ENCODE measurements at places on chromosomes 12 and 14.

- DNase-seq = no peak
Observed at GRCh38 chr12:56661979-56662638, 16.3 kb upstream of the ATP5F1B start.

DNA sequence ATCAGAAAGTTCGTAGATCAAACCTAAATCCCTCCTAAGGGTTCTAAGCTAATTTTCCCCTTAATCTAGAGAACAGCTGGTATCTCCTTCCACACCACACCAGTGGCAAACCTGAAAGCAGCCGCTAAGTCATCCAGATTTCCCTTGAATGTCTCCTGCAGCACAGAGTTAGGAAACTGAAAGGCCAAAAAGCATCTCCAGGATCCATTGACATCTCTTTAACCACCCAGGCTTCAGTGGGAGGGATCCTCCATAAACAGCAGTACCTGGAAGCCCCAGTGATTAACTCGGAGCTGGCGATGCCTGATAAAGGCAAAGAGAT, 47.6 kb downstream of the CRACR2A start:
- DNase-seq = no peak

DNA sequence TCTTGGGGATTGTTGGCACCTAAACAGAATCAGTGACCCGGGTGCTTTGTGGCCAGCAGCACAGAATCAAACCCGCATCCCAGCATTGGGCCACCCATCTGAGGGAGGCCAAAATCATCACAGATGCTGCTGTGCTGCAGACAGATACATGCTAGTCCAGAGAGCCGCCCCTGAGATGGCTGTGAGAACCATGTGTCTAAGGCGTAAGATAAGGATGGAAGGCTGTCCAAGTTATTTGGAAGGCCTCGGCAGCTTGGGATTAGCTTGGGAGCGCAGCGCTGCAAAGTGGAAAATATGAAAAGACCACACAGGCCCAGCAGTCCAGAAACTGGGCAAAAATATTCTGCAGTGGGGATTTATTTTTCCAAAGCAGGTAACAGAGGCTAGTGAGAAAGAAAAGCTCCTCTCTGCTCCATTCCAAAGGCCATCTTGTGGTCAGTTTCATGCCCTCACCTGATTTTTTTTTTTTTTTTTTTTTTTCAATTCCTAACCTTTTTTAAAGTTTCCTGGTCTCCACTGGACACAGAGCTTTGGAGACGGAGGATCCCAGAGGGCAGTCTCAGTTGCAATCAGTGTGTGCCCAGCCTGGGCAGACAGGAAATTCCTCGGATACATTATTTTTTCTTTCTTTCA, 178.9 kb upstream of the BCL2L14 start:
- peak; percentile 38 for DNase-seq

DNA sequence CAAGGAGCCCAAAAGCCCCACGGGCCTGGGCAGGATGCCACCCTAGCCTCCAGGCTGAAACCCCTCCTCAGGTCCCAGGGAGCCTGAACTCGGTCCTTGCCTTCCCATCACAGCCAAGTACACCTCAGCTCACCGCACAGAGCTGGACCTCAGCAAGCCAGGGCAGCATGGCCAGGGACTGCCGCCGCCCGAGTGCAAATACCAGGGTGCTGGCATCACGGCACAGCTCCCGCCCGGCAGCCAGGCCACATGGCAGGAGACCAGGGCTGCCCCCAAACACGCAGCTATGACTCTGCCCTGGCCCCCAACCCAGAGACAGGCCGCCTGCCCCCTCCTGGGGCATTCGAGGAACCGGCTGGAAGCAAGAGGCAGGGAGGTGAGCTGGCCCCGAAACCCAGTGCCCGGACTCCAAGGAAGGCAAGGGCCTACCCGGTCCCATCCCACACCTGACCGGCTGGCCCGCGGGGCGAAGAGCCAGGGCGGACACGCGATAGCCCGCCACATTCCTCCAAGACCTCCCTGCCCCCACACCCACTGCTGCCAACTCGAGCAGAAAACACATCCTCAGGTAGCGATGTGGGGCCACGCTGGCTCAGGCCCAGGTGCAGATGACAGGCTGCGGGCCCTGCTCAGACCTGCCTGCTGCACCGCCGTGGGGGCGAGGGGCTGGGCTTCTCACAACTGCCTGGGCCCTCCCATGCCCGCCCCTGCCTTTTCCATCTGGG, 2.7 kb downstream of the JAG2 start:
- no peak for DNase-seq

GRCh38 chr12:57489157-57489641, 1.3 kb downstream of the MARS1 start:
- DNase-seq = no peak

DNA sequence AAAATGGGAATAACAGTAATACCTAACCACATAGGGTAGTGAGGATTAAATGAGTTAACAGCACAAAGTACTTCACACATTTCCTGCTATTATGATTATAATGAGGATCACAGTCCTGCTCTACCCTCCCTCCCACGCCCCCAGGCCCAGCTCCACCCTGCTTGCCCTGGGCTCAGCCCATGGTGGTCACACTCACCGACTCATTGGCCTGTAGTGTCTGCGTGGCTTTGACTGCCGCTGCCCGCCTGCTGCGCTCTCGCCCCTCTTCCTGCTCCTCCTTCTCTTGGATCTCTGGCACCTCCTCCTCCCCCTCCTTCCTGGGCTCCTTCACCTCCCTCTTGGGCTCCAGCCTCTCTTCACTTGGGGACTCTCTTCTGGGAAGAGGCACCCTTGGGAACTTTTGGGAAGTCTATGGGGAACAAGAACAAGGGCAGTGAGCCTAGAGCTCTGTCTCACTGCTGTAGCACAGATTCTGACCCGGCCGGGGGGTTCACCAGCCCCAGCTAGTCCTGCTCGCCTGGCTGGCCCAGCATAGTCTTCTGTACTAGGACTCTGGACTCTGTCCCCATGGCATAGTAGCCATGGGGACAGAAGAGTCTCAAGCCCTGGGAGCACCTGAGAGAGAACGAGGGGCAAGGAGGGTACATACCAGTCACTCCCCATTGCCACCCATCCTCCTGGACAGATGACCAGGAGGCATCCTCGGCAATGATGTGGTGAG, 7.1 kb upstream of the PNMA1 start:
- no peak for DNase-seq

- no peak for DNase-seq
Observed at GRCh38 chr12:131046813-131047788, 93.4 kb downstream of the ADGRD1 start.

- DNase-seq = no peak
Observed at GRCh38 chr12:114314403-114314802, 91.5 kb downstream of the TBX5 start.
